Cardiac muscle cell (in vitro differentiated cells and primary cell): ENCODE measurements at places on chromosomes 3 and 15. TPM values are rescaled to one million over a fixed set of nuclear protein-coding genes. Genes with fewer than 3 reads are reported as not detected.

GRCh38 chr15:69792823-69793222 is 304.9 kb downstream of the TLE3 start:
- no peak for DNase-seq

GRCh38 chr15:72463702-72464101 is 10.4 kb upstream of the ARIH1 start:
- no peak for DNase-seq

Gene LRRIQ4
- total RNA-seq: 0.15 TPM in 1 of 2 replicates, not detected in the other

- DNase-seq: no peak
Observed at GRCh38 chr3:1527786-1528185, 435.0 kb downstream of the CNTN6 start.

- DNase-seq: no peak
Observed at GRCh38 chr3:186073641-186074040, 35.2 kb downstream of the ETV5 start.
